ENCODE measurements at places on chromosomes 1 and 21. TPM values are rescaled to one million over a fixed set of nuclear protein-coding genes. Genes with fewer than 3 reads are reported as not detected.

GRCh38 chr21:45443595-45444181, 38.7 kb downstream of the COL18A1 start:
- peaks cover 3% of the 10 kb centered on the region for H3K36me3 ChIP-seq
- peaks cover 28% of the 10 kb centered on the region for H3K27me3 ChIP-seq
- DNase-seq: no peak
- H3K4me1 ChIP-seq: peaks cover 13% of the 10 kb centered on the region

GRCh38 chr1:172637522-172637921, 21.4 kb upstream of the FASLG start:
- H3K27ac ChIP-seq: peak overlapping the region; percentile 8
- peaks cover 65% of the 10 kb centered on the region for H3K4me1 ChIP-seq
- H3K27me3 ChIP-seq: peaks cover 18% of the 10 kb centered on the region

DNA sequence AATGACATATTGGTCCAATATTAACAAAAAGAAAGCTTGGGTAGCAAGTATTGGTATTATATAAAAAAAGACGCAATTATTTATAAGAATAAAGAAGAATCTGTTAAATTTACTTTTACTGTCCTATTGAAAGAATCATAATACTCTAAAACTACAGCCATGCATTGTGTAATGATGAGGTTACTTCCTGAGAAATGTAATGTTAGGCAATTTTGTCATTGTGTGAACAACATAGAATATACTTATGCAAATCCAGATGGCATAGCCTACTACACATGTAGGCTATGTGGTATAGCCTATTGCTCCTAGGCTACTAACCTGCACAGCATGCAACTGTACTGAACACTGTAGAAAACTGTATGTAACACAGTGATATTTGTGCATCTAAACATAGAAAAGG, 121.2 kb upstream of the PTGFR start:
- H3K27me3 ChIP-seq: peaks cover 10% of the 10 kb centered on the region
- H3K27ac ChIP-seq: no peak overlapping the region
- H3K4me3 ChIP-seq: no peak overlapping the region

- no peak overlapping the region for H3K27ac ChIP-seq
- H3K4me1 ChIP-seq: peaks cover 44% of the 10 kb centered on the region
- no peak overlapping the region for H3K4me3 ChIP-seq
Observed at GRCh38 chr1:9422911-9423505, 116.3 kb upstream of the SLC25A33 start.

DNA sequence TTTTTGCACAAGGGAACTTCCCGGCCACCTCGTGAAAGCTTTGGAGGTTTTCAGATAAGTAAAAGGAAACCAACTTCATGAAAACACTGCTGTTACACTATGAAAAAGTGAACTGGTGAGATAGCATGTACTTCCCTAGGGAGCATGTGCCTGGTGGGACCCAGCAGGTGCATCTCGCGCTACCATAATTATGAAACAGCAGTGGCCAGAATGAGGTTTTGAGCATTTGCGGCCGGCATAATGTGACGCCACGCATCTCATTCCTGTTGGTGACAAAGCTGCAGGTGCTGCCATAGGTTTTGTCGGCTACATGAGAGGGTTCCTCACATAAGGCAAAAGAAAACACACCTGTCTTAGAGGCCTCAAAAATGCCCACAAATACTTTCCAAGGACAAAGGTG, 1.7 kb downstream of the KRTAP10-3 start:
- no peak for DNase-seq
- H3K27me3 ChIP-seq: no peaks in the 10 kb centered on the region
- no peak overlapping the region for H3K27ac ChIP-seq
- no peaks in the 10 kb centered on the region for H3K4me1 ChIP-seq
- peaks cover 3% of the 10 kb centered on the region for H3K36me3 ChIP-seq

DNA sequence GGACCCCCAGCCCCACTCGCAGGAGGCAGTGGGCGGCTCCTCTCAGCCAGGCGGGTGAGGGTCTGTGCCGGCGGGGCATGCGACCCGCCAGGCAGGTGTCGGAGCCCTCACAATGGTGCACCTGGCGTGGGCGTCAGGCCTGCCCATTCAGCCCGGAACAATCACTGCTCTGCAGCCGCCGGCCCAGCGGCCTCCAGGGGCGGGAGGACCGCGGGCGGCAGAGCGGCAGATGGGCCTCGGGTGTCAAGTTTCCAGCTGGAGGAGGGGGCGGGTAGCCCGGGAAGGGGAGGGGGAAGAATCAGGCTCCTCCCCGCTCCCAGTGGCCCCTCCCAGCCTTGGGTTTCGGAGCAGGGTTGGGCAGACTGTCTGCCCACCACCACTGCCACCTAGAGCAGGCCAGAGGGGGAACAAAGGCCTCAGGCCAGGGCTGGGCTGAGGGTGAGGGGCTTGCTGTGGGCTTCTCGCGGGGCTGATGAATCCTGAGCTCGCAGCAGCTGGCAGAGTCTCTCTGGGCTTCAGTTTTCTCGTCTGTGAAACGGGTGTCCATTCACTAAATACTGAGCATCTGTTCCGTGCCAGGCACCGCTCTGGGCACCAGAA, 39.5 kb upstream of the CASZ1 start:
- H3K4me3 ChIP-seq: no peak overlapping the region
- H3K36me3 ChIP-seq: no peaks in the 10 kb centered on the region
- H3K4me1 ChIP-seq: no peaks in the 10 kb centered on the region
- peaks cover 38% of the 10 kb centered on the region for H3K27me3 ChIP-seq

DNA sequence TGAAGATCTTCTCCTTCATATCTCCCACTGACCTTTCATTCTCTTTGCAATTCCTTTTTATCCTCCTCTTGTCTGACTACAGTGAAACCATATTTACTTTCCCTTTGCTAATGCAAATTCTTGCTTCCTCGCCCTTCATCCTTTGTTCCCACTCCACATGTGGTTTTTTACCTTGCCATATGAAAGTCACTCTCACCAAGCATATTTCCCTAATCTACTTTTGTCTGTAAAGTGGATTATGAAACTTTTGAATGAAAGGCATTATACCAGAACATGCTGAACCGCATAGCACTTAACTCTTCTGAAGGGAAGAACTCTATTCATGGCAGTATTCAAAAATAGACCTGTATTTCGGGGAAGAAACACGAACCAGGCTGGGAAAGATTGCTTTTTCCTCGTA, 8.0 kb upstream of the TMPRSS15 start:
- no peaks in the 10 kb centered on the region for H3K27me3 ChIP-seq
- H3K4me3 ChIP-seq: no peak overlapping the region
- no peak for DNase-seq
- no peaks in the 10 kb centered on the region for H3K4me1 ChIP-seq
- H3K27ac ChIP-seq: no peak overlapping the region

DNA sequence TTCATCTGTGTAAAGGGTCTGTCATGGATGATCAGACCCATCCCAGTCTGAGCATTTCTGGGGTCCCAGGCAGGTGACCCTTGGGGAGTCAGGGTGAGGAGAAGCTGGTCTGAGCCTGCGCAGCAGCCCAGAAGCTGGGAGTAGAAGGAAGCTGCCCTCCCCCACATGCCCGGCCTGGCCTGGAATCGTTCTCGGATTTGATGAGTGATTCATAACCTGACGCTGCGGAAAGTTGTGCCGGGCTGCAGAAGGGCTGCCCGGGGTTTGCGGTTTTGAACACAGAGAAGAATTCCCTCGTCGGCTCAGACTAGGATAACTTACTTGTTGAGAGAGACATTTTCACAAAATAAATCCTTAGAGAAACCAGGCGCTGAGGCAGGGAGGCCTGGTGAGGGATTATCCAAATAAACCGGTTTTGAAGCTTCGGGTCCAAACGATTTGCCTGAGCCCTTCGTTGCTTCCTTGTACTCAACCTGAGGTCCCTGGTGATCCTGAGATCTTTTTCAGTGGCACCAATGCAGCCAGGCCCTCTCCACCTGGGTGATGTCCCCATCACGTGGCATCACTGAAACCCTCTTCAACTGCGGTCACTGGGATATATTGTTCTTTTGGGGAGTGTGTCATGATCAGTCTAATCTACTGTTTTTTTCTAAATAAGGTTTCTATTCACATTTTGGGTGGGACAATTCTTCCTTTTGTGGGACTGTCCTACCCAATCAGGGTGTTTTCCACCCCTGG, 29.2 kb downstream of the EPHB2 start:
- H3K4me1 ChIP-seq: no peaks in the 10 kb centered on the region
- DNase-seq: no peak
- H3K36me3 ChIP-seq: no peaks in the 10 kb centered on the region
- no peak overlapping the region for H3K4me3 ChIP-seq
- no peak overlapping the region for H3K27ac ChIP-seq
- H3K27me3 ChIP-seq: peaks cover 12% of the 10 kb centered on the region

- DNase-seq: no peak
- H3K27ac ChIP-seq: no peak overlapping the region
- H3K4me3 ChIP-seq: no peak overlapping the region
- H3K4me1 ChIP-seq: peaks cover 12% of the 10 kb centered on the region
- peaks cover 5% of the 10 kb centered on the region for H3K27me3 ChIP-seq
Observed at GRCh38 chr1:154483941-154484803, 17.8 kb upstream of the TDRD10 start.

DNA sequence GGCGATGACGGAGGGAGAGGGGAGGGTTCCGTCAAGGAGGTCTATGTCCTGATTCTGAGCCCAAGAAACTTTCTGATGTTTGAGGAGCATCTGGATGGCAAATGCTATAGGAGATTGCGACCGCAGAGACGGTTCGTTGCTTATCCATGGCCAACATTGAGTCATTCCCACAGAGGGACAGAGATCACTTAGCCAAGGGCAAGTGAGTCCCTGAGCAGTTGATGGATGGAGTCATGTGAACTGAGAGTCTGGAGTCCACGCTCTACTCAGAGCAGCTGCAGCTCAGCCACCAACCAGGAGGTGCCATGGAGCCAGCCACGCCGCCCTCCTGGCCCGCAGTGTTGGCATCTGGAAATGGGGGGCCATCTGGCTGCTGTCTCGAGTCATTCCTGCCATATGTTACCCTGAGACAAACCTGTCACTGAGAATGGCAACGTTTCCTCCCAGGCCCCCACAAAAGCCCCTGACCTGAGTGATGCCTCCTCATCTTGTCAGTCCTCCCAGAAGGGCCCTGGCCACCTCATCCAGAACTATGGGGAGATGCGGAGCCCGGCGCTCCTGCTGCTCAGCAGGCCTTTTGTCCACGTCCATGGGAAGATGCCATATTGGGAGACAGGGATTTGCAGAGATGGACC, 58.6 kb downstream of the ATP5PO start:
- no peaks in the 10 kb centered on the region for H3K4me1 ChIP-seq
- no peaks in the 10 kb centered on the region for H3K36me3 ChIP-seq
- no peak overlapping the region for H3K27ac ChIP-seq
- no peak overlapping the region for H3K4me3 ChIP-seq
- H3K27me3 ChIP-seq: no peaks in the 10 kb centered on the region

DNA sequence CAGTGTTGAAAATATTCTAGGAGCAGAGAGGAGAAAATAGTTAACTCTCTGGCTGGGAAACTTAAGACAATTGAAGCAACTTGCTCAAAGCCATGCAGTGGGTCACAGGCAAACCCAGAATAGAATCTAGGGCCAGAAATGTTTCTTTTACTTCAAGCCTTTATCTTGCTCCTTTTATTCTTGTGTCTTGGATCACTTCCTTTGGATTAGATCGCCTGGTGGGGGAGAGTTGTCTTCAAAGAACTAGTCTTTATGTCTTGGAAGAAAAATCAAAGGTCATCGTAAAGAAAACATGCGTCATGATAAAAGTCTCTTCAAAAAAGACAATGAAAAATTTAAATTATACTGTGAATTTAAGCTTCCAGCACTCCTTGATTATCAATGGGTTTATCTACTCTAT, 493.6 kb upstream of the USP24 start:
- no peak for DNase-seq
- H3K36me3 ChIP-seq: no peaks in the 10 kb centered on the region
- H3K27me3 ChIP-seq: peaks cover 12% of the 10 kb centered on the region
- no peak overlapping the region for H3K4me3 ChIP-seq
- no peaks in the 10 kb centered on the region for H3K4me1 ChIP-seq
- no peak overlapping the region for H3K27ac ChIP-seq

- H3K27ac ChIP-seq: no peak overlapping the region
- no peak overlapping the region for H3K4me3 ChIP-seq
- H3K36me3 ChIP-seq: no peaks in the 10 kb centered on the region
- H3K4me1 ChIP-seq: no peaks in the 10 kb centered on the region
Observed at GRCh38 chr1:80767711-80768110, 1033.0 kb upstream of the ADGRL2 start.

DNA sequence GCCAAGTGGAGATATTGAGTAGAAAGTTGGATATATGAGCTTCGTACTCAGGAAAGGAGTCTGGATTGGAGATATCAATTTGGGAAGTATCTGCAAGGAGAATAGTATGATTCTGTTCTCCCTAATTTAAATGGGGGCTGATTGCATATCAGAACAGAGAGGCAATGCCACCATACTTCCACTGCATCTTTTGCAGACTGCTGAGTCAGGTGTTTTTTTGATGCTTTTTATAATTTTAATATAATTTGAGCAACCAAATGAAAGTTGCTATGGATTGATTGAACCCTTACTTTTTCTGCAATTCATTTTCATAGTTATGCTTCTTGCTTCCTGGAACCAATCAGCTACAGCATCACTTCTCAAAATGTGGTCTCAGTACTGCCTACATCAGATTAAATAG, 590.3 kb downstream of the USP25 start:
- H3K36me3 ChIP-seq: no peaks in the 10 kb centered on the region
- no peak for DNase-seq
- H3K27ac ChIP-seq: no peak overlapping the region
- no peaks in the 10 kb centered on the region for H3K27me3 ChIP-seq
- no peaks in the 10 kb centered on the region for H3K4me1 ChIP-seq

GRCh38 chr1:228900099-228900885, 165.0 kb downstream of the RHOU start:
- H3K27me3 ChIP-seq: peaks cover 5% of the 10 kb centered on the region
- H3K4me1 ChIP-seq: no peaks in the 10 kb centered on the region
- H3K27ac ChIP-seq: no peak overlapping the region
- no peak for DNase-seq
- no peaks in the 10 kb centered on the region for H3K36me3 ChIP-seq

- DNase-seq: no peak
- no peaks in the 10 kb centered on the region for H3K27me3 ChIP-seq
- H3K4me3 ChIP-seq: no peak overlapping the region
Observed at GRCh38 chr1:2378956-2379732, 12.2 kb downstream of the MORN1 start.

- H3K27ac ChIP-seq: no peak overlapping the region
- no peak overlapping the region for H3K4me3 ChIP-seq
- no peak for DNase-seq
- peaks cover 10% of the 10 kb centered on the region for H3K4me1 ChIP-seq
- H3K36me3 ChIP-seq: no peaks in the 10 kb centered on the region
Observed at GRCh38 chr1:178862864-178863263, 8.0 kb downstream of the ANGPTL1 start.

DNA sequence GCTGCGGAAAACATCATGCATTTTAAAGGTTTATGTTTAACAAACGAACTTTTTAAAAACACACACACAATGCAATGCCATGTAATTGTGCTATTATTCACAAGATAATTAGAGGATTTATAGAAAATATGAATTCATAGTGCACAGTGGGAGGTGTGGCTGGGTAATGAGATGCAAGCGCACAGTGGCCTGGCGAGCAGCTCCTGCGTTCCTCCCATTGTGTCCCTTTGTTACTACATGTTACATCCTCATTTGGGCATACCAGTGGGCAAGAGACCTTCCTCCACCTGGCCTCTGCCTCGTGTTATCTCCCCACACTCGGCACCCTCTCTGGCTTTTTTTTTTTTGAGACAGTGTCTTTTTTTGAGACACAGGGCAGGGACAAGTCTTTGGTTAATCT, 30.0 kb upstream of the TENT5B start:
- no peaks in the 10 kb centered on the region for H3K36me3 ChIP-seq
- DNase-seq: no peak
- no peaks in the 10 kb centered on the region for H3K27me3 ChIP-seq

The KIF14 gene
- total RNA-seq: 20.1 TPM

The CLIC6 gene
- total RNA-seq: 0.82 TPM

The LPGAT1 gene
- 23.1 TPM for total RNA-seq

The FOXD2 gene
- total RNA-seq: 0.28 TPM

The PIP5K1A gene
- total RNA-seq: 80.3 TPM

The C1orf185 gene
- not detected for total RNA-seq

The CYP4B1 gene
- not detected for total RNA-seq

The PKN2 gene
- 28.1 TPM for total RNA-seq
